Activated CD4-positive, alpha-beta T cell treated with anti-CD3 and anti-CD28 coated beads for 36 hours (primary cell): ENCODE measurements at places on chromosomes 1 and 21. TPM values are rescaled to one million over a fixed set of nuclear protein-coding genes. Genes with fewer than 3 reads are reported as not detected.

RGS4 gene
- total RNA-seq: not detected

CCDC30 gene
- total RNA-seq: 2.3 TPM

- no peak for DNase-seq
- no peak overlapping the region for H3K4me3 ChIP-seq
- H3K36me3 ChIP-seq: no peaks in the 10 kb centered on the region
- peaks cover 3% of the 10 kb centered on the region for H3K27me3 ChIP-seq
Observed at GRCh38 chr21:35933466-35933865, 126.9 kb downstream of the SETD4 start.

TEKT2 gene
- not detected for total RNA-seq

RGS13 gene
- total RNA-seq: not detected

DNA sequence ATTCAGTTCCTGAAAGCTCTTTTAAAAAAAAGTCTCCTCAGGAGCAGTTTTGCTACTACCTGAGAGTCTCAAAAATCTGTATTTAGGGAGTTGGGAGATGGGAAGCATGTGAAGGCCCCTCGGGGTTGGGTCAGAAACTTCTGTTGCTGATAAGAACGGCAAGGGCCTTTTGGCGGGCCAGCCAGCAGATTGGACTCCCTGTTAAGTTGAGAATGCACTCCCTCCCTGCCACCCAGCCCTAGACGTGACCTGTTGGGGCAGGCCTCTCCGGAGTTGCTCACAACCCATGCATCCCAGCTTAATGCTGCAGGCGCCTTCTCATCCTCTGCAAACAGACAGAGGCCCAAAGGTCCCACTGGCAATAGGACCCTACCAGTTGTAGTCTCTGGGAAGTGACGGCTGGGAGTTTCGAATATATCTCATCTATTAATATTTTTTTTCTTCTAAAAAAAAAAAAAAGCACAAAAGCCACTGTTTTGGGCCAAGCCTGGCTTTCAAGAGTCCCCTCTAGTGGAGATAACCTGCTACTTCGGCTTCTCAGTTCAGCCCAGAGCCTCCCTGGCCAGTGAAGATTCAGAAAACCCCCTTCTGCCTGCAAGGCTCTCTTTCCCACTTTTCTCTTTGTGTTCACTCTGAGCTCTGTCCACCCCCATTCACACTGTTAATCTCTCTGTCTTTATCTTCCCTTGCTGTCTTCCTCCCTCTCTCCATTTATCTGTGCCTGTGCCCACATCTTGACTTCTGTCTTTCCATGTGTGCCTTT lies 5.3 kb downstream of the PLXNA2 start:
- H3K4me1 ChIP-seq: peaks cover 12% of the 10 kb centered on the region
- H3K27ac ChIP-seq: no peak overlapping the region
- DNase-seq: peak; percentile 20
- H3K27me3 ChIP-seq: peaks cover 43% of the 10 kb centered on the region
- H3K4me3 ChIP-seq: no peak overlapping the region

- H3K4me3 ChIP-seq: no peak overlapping the region
- peaks cover 4% of the 10 kb centered on the region for H3K27me3 ChIP-seq
- no peak overlapping the region for H3K27ac ChIP-seq
- H3K4me1 ChIP-seq: peaks cover 18% of the 10 kb centered on the region
- no peaks in the 10 kb centered on the region for H3K36me3 ChIP-seq
- DNase-seq: no peak
Observed at GRCh38 chr1:100622966-100623762, 85.2 kb downstream of the GPR88 start.

DNA sequence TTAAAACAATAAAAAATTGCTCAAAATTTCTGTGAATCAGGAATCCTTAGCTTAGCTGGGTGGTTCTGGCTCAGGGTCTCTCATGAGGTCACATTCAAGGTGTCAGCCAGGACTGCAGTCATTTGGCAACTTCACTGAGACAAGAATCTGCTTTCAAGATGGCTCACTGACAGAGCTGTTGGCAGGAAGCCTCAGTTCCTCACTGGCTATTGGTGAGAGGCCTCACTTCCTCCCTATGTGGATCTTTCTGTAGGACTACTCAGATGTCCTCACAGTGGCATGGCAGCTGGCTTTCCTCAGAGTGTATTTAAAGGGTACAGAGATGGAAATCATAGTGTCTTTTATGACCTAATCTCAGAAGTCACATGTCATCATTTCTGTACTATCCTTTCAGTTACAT lies 785.7 kb downstream of the ADGRL2 start:
- DNase-seq: peak; percentile 4
- no peak overlapping the region for H3K27ac ChIP-seq
- no peak overlapping the region for H3K4me3 ChIP-seq
- no peaks in the 10 kb centered on the region for H3K27me3 ChIP-seq
- no peaks in the 10 kb centered on the region for H3K36me3 ChIP-seq

DNA sequence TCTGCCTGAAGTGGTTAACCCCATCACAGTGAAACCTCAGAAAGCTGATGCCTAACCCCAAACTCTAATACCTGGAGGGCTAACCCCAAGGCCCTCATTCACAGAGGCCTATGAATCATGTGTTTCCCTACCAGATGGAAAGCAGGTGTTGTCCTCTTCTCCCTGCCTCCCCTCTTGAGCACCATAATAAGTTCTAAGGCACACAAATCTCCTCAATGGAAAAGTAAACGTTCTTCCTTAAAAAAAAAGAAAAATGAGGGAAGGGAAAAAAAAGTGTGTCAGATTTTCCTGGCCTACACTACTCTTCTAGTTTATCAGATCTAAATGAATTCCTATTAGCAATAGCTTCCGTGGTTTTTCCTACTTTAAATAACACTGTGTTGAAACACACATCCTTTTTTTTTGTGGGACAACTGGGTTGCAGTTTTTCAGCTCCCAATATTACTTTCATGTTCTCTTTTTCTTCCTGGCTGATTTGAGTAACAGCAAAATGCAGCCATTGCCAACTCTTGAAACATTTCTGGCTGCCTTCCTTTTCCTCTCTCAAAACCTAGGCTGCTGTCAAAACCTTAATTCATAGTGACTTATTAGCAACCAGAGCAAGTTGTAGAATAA lies 43.2 kb downstream of the SLC44A3 start:
- H3K27ac ChIP-seq: no peak overlapping the region
- no peaks in the 10 kb centered on the region for H3K4me1 ChIP-seq
- no peak overlapping the region for H3K4me3 ChIP-seq
- H3K27me3 ChIP-seq: peaks cover 2% of the 10 kb centered on the region
- no peaks in the 10 kb centered on the region for H3K36me3 ChIP-seq
- DNase-seq: no peak

DNA sequence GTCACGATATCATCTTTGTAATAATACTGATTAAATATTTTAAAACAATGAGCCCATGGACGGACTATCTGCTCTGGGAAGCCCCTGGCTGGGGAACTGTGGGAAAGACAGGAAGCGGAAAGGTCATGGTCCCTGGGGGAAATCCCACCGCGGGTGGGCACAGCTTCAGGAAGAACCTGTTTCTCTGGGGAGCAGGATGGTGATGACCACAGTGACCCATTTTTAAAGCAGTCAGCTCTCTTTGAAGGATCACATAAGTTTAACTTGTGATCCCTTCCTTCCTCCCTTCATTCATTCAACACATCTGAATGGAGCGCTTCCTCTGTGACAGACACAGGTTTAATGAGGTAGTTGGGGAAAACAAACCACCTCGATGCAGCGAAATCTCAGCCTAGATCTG lies 73.0 kb downstream of the DHRS3 start:
- H3K27ac ChIP-seq: no peak overlapping the region
- H3K4me1 ChIP-seq: peaks cover 7% of the 10 kb centered on the region
- H3K36me3 ChIP-seq: no peaks in the 10 kb centered on the region
- no peak for DNase-seq
- H3K27me3 ChIP-seq: peaks cover 3% of the 10 kb centered on the region
- H3K4me3 ChIP-seq: no peak overlapping the region

SPRR2F gene
- total RNA-seq: not detected

- no peak for DNase-seq
- H3K4me3 ChIP-seq: no peak overlapping the region
- H3K27ac ChIP-seq: no peak overlapping the region
- no peaks in the 10 kb centered on the region for H3K27me3 ChIP-seq
Observed at GRCh38 chr21:18424276-18424675, 20.7 kb upstream of the TMPRSS15 start.

CASP9 gene
- 7.6 TPM for total RNA-seq

GRCh38 chr1:111990026-111990877 lies 784 bp upstream of the KCND3 start:
- DNase-seq: no peak
- H3K27me3 ChIP-seq: peaks cover 63% of the 10 kb centered on the region
- H3K4me3 ChIP-seq: peak overlapping the region; percentile 49
- H3K4me1 ChIP-seq: peaks cover 11% of the 10 kb centered on the region
- no peaks in the 10 kb centered on the region for H3K36me3 ChIP-seq

- no peak overlapping the region for H3K4me3 ChIP-seq
- H3K27ac ChIP-seq: no peak overlapping the region
- DNase-seq: no peak
- H3K4me1 ChIP-seq: no peaks in the 10 kb centered on the region
- no peaks in the 10 kb centered on the region for H3K36me3 ChIP-seq
Observed at GRCh38 chr1:118124064-118124463, 61.0 kb downstream of the SPAG17 start.

TNNI3K gene
- 0.37 TPM for total RNA-seq

OR11L1 gene
- not detected for total RNA-seq

DNA sequence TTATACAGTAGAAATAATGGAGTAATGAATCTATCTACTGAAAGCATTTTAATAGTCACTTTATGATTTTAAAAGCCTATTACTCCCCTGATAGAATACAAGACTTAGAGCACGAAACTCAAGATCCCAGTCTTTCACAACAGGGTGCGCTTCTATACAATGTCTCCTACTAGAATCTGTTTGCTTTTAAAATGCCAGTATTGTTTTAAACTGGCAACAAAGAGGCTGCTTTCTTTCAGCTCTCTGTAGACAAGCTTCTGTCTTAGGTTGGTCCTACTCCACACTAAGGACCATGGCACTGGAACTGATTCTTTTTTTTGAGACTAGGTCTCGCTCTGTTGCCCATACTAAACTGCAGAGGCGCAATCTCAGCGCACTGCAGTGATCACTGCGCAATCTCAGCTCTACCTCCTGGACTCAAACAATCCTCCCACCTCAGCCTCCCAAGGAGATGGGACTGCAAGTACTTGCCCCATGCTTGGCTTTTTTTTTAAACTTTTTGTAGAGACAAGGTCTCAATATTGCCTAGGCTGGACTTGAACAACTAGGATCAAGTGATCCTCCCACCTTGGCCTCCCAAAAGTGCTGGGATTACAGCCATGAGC lies 4.8 kb downstream of the DCAF8 start:
- H3K27me3 ChIP-seq: no peaks in the 10 kb centered on the region
- H3K4me1 ChIP-seq: peaks cover 44% of the 10 kb centered on the region
- no peak overlapping the region for H3K27ac ChIP-seq

NR0B2 gene
- not detected for total RNA-seq
